ENCODE measurements at places on chromosomes 16 and 17.

DNA sequence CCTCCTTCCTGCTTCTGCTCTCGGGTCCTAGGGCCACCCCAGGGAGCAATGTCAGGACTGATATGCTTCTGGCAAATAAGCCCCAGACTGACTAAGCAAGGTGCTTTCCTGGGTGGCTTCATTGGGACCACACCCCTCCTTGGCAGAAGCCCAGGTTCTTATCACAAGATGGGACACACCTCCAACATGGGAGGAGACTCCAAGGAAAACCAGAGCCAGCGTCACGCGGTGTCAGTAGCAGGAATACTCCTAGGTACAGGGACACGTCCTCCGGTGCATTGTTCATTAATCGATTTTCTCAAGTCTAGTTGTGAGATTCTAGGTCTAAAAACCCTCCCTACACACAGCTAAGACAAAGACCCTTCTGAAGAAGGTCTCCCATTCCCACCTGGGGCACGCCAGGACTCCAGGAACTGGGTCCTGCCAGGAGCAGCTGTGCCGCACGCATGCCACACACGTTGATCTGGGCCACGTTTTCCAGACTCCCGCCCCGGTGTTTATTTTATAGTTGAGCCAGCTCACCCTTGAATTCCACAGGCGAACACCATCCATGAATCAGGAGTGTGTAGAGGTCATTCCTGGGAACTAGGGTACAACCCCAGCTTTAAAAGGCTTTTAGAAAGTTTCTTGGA, 30.8 kb downstream of the FA2H start:
- no peak for DNase-seq

DNA sequence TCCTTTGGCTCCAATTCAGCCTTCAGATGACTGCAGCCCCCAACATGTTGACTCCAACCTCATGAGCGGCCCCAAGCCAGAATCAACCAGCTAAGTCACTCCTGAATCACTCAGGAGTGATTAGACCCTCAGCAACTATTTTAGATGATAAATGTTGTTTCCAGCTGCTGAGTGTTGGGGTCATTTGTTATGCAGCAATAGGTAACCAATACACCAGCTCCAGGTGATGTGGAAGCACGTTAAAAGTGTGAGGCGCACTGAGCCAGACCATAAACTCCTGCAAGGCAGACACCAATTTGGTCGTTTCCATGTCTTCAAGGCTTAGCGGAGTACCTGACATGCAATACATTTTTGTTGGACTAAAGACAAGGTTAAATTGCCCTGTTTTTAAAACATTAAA, 17.5 kb downstream of the COQ7 start:
- DNase-seq, result no peak

DNA sequence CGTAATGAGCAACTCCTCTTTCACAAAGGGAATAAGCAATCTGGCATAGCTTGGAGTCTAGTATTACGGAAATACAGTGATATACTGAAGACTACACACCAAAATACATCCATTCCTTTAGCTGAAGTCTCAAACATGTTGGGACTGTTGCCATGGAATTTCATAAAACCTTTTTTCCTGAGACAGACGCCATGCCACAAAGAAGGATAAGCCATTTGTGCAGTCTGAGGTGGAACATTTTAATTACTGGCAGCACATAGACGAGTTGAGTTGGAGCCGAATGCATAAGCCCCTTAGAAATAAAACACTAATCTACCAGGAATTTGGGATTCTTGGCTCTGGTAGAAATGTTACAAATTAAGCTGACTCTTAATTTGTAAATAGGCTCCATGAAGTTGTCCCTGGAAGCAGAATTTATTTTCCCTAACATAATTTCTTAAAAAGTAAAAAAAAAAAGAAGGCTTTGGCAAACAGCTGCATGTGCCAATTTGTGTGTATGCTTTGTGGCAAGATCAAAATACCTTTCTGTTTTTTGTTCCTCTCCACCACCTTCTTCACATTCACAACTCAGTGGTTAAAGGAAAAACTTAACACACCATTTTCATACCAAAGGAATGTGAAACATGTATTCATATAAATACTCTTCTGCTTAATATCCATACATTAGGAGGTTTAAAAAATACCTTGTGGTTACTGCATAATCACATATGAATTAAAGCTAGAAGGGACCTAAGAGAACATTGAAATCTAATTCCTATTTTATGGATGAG, 25.5 kb downstream of the GRB7 start:
- DNase-seq, result no peak

DNA sequence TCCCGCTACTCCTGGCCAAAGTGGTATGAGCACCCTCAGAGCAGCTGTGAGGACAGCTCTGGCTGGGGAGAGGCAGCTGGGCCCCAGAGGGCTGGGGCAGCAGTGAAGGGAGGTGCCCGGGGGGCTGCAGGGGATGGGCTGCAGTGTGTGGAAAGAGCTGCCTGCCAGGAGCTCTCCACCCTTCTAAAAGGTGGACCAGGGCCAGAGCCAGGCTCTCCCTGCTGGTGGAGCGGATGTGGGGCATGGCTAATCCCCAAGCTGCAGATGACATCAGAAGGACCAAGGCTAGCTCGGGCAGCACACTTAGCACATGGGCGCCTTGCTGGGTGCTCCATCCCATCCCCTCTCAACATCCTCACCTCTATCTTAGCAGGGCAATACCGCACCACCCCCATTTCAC, 103.1 kb downstream of the SDK2 start:
- DNase-seq, result no peak

DNA sequence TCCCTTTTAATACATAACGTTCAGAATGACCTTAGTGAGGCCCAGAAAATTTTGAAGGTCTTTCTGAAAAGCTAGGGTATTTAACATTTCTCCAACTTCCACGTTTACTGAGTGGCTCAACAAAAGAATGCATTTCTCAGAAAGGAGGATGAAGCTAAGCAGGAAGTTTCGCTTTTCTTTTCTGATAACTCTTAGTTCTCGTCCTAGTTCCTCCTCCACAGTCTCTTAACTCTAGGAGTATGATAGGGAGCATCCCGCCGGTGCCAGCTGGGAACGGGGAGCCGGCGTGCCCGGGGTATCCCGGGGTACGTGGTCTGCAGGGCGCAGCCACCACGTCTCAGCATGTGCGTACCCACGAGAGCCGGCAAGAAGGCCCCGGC, 363 bp downstream of the KARS1 start:
- no peak for DNase-seq

GRCh38 chr17:55413825-55414489, 7.7 kb downstream of the MMD start:
- DNase-seq, result no peak

GRCh38 chr16:54362591-54363206, 76.1 kb upstream of the IRX3 start:
- no peak for DNase-seq

GRCh38 chr17:72512649-72513556, 392.1 kb downstream of the SOX9 start:
- DNase-seq, result no peak

GRCh38 chr16:69618307-69618706, 52.5 kb downstream of the NFAT5 start:
- DNase-seq, result no peak

- no peak for DNase-seq
These were observed 17.3 kb downstream of the ABAT start for GRCh38 chr16:8691728-8692127.

DNA sequence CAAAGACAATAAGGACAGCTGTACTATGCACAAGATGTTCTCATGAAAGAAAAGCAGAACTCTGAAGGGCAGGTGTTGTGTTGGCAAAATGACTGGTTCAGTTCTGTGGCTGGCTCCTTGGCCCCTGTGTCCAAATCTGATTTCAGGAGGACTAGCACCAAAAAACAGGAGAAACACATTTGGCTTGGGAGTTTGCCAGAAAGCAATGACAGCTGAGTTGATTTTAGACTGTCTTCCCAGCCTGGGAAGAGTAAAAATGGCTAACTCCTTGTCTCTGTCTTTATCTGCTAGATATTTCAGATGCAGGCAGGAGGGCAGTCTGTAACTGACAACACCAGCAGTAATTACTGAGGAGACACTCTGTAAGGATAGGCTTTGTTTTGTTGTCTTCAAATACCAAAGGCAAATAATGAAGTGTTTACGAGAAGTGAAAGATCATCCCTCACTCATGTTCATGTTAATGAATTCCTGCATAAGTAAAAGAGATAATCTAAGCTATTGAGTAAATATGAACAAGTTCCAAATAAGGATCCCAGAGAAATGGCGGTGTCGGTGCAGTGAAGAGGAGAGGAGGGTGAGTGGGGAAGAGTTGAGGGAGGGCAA, 989.0 kb downstream of the CDH11 start:
- no peak for DNase-seq

- no peak for DNase-seq
These were observed 44.8 kb downstream of the WNT3 start for GRCh38 chr17:46773676-46774075.

GRCh38 chr16:2008631-2009163, 924 bp downstream of the ZNF598 start:
- no peak for DNase-seq

- no peak for DNase-seq
These were observed 13.2 kb downstream of the GLIS2 start for GRCh38 chr16:4328782-4329775.

DNA sequence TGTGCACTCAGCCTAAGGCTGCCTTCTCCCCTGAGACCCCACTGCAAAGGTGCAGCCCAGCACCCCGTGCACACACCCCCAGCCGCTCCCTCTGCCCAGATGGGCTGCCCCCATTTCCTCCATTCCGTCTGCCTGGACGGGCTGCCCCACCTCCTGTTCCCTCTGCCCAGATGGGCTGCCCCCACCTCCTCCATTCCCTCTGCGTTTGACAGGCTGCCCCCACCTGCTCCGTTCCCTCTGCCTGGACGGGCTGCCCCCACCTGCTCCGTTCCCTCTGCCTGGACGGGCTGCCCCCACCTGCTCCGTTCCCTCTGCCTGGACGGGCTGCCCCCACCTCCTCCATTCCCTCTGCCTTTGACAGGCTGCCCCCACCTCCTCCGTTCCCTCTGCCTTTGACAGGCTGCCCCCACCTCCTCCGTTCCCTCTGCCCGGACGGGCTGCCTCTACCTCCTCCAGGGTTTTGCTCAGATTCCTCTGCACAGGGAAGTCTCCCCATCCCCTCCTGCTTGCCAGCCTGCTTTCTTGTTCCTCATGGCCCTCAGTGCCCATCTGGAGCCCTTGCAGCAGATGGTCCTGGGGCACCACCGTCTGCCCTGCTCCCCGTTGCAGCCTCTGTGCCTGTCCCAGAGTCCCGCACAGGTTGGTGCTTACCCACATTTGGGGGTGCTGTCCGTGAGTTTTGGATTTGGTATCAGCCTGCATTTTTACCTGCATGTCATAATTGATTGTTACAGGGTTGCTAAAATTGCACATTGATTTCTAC, 23.4 kb upstream of the IL17C start:
- no peak for DNase-seq

DNA sequence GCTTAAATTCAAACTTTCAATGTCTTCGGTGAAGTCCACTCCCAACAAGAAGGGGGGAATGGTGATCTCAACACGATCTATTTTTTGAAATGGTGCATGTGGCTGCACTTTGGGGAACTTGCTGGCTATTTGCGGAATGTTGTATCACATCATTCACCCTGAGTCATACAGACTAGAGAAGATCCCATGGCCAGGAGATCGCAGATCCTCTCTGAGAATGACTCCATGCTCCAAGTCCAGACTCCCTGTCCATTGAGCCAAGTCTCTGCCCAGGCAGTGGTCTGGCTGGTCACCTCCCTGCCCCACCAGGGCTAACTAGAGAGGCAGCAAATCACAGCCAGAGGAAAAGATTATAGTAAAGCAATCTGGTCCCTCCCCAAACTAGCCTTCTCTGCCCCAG, 120.6 kb downstream of the XYLT1 start:
- DNase-seq, result no peak

GRCh38 chr17:31007695-31008373, 37.0 kb downstream of the RNF135 start:
- DNase-seq, result no peak

DNA sequence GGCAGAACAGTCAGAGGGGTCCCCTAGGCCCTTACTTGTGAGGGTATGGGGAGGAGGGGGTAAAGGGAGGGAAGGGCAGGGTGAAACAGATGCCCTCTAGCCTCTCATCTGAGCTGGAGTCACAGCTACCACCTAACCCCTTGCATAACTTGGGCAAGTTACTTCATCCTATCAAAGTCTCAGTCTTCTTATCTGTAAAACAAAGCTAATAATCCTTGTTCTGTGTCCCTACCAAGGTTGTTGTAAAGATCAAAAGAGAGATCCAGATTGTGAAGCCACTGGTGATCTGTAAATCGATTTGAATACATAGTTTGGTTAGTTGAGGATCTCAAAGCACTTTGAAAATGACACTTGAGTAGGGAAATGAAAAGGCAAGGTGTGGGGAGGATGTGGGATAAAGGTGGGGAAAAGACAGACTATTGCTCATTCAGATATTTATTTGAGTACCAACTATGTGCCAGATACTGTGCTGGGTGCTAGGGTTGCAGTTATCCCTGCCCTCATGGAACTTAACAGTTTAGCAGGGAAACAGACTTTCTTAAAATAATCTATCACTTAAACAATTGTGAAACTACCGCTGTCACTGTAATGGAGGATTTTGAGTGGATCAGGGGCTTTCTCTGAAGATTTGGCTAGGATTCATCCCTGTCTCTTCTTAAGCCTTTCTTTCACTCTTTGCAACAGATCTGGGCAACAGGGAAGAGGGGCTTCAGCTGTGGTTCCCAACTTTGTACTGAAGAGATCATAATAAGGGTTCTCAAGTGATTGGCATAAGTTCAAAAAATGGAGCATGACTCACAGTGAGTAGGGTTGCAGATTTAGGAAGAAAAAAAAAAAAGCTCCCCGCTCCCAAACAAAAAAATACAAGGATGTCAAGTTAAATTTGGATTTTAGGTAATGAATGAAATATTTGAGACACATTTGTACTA, 3.0 kb downstream of the HEATR9 start:
- DNase-seq, result no peak

- no peak for DNase-seq
These were observed 65.8 kb downstream of the TBC1D16 start for GRCh38 chr17:79969906-79970305.

GRCh38 chr17:82648742-82649331, 593 bp upstream of the WDR45B start:
- no peak for DNase-seq

DNA sequence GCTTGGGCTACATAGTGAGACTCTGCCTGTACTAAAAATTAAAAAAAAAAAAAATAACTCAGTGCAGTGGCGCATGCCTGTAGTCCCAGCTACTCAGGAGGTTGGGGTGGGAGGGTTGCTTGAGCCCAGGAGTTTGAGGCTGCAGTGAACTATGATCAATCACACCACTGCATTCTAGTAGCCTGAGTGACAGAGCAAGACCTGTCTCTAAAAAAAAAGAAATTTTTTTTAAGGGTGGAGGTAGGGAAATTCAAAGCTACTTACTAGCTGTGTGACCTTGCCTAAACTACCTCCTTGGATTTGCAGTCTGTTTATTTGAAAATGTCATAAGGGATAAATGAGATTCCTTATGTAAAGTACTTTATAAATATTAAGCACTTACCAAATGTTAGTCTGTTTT, 3.4 kb upstream of the SMPD3 start:
- DNase-seq, result no peak

GRCh38 chr16:89710709-89711564, 9.4 kb upstream of the SPATA2L start:
- DNase-seq, result no peak

GRCh38 chr17:28573040-28573380, 1.7 kb upstream of the PIGS start:
- no peak for DNase-seq
